ENCODE measurements at places on chromosomes 11 and 22. TPM values are rescaled to one million over a fixed set of nuclear protein-coding genes. Genes with fewer than 3 reads are reported as not detected.

DNA sequence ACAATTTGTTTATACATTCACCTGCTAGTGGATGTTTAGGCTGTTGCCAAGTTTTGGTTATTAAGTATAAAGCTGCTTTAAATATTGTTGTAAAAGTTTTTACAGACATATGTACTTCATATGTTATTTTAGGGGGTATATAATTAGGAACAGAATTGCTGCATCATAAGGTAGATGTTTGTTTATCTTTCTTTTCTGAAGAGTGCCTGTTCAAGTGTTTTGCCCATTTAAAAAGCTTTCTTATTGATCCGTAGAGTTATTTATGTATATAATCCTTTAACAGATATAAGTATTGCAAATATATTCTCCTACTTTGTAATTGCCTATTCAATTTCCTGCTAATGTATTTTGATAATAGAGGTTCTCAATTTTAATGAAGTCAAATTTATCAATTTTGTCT is 11.3 kb upstream of the CCDC81 start:
- no peak for DNase-seq

Gene OR52A1
- not detected for total RNA-seq

Gene INPPL1
- 90.2 TPM for total RNA-seq

DNA sequence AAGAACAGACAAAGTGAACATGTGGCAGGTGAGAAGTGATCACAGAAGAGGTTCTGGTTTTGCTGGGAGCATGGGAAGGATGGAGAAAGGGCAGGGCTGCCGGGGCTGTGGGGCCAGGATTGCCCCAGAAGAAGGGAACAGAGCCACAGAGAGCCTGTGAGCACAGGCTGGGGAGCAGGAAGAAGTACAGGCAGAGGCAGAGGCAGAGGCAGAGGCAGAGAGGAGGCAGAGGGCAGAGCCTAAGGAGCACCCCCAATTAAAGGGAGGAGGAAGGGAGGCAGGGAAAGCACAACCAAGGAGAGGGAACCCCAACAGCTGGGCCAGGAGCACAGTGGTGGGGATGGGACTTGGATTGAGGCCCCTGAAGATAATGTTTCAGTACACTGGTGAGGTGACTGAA is 51.5 kb downstream of the SGSM3 start:
- DNase-seq, result no peak

DNA sequence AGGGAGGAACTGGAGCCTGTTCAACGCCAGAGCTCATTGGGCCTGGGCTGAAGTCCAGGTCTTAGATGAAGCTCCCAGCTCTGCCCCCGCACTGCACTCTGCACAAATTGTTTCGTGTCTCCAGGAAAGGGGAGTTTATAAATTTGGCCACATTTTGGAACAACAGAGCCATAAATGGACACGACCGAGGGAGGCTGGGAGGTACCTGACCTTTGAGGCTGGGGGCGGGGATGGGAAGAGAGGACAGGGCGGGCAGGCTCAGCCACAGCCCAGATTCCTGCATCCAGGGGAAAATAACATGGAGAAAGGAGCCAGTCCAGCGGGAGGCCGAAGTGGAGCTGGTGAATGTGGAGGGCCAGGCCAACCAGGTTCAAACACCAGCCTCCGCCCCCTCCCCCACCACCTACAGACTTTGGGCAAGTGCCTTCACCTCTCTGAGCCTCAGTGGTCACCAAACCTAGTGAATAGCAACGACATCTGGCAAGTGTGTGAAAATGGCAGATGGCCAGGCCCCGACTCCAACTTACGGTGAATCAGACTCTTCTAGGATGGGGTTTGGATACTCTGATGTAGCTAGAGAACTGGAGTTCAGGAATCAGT is 36.8 kb upstream of the SMTN start:
- no peak for DNase-seq

GRCh38 chr22:19871023-19871844 is 16.6 kb upstream of the GNB1L start:
- no peak for DNase-seq

DNA sequence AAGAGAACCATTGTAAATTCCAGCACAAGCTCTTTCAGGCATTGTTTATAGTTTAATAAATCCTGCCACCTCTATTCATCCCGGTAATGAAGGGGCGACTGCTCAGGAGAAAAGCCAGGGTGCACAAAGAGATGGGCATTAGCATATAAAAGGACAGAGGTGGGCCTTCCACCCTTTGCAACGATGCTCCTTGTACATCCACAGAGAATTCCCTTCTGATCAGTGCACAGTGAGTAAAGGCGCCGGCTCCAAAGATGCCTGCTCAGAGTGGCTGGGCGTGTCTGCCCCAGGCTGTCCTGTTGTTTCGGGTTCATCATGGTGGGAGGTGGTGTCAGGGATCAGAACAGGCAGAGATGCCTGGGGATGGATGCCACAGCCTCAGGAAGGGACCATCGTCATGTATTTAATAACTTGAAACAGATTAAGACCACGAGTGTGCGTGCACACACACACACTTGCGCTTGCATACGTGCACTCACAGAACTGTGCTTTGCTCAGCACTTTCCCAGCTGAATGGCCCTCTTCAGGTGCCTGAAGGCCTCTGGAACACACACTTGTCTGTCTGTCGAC is 305.0 kb downstream of the TBC1D22A start:
- DNase-seq, result no peak

Gene ACTN3
- not detected for total RNA-seq

GRCh38 chr22:44941207-44941606 is 68.6 kb downstream of the PHF21B start:
- DNase-seq, result no peak

GRCh38 chr22:43209523-43209890 is 22.6 kb upstream of the TTLL12 start:
- no peak for DNase-seq

Gene MN1
- 3.9 TPM for total RNA-seq

Data from MCF 10A (cell line).